ENCODE measurements at places on chromosomes 2 and 18. TPM values are rescaled to one million over a fixed set of nuclear protein-coding genes. Genes with fewer than 3 reads are reported as not detected.

The REG3G gene
- not detected for total RNA-seq

GRCh38 chr2:184689638-184690037, 91.3 kb downstream of the ZNF804A start:
- H3K4me3 ChIP-seq, result no peak overlapping the region
- no peaks in the 10 kb centered on the region for H3K27me3 ChIP-seq
- no peaks in the 10 kb centered on the region for H3K36me3 ChIP-seq
- no peak for DNase-seq
- no peak overlapping the region for H3K27ac ChIP-seq
- H3K4me1 ChIP-seq, result no peaks in the 10 kb centered on the region

GRCh38 chr18:12883372-12883683, 709 bp downstream of the PTPN2 start:
- H3K27me3 ChIP-seq, result no peaks in the 10 kb centered on the region
- peak overlapping the region; percentile 71 for H3K4me3 ChIP-seq
- no peaks in the 10 kb centered on the region for H3K36me3 ChIP-seq
- peak overlapping the region; percentile 99 for H3K27ac ChIP-seq

GRCh38 chr2:200790185-200790584, 21.5 kb upstream of the BZW1 start:
- no peaks in the 10 kb centered on the region for H3K36me3 ChIP-seq
- no peak for DNase-seq
- H3K27ac ChIP-seq, result no peak overlapping the region

GRCh38 chr2:217449444-217449843, 553.4 kb downstream of the TNS1 start:
- DNase-seq, result no peak
- H3K4me3 ChIP-seq, result no peak overlapping the region
- no peak overlapping the region for H3K27ac ChIP-seq
- no peaks in the 10 kb centered on the region for H3K27me3 ChIP-seq
- H3K4me1 ChIP-seq, result no peaks in the 10 kb centered on the region

- peak overlapping the region; percentile 82 for H3K27ac ChIP-seq
- no peaks in the 10 kb centered on the region for H3K27me3 ChIP-seq
- no peak overlapping the region for H3K4me3 ChIP-seq
Observed at GRCh38 chr2:20186078-20186854, 38.7 kb downstream of the SDC1 start.

The IL1R2 gene
- total RNA-seq, result 23.3 TPM

GRCh38 chr2:192298664-192299063, 103.9 kb upstream of the TMEFF2 start:
- DNase-seq, result no peak
- H3K4me3 ChIP-seq, result no peak overlapping the region
- H3K4me1 ChIP-seq, result no peaks in the 10 kb centered on the region
- no peaks in the 10 kb centered on the region for H3K27me3 ChIP-seq
- no peaks in the 10 kb centered on the region for H3K36me3 ChIP-seq
- H3K27ac ChIP-seq, result no peak overlapping the region

- DNase-seq, result no peak
- peaks cover 12% of the 10 kb centered on the region for H3K27me3 ChIP-seq
- H3K4me1 ChIP-seq, result peaks cover 20% of the 10 kb centered on the region
Observed at GRCh38 chr2:6776125-6776524, 89.6 kb downstream of the CMPK2 start.

- no peak overlapping the region for H3K27ac ChIP-seq
- H3K27me3 ChIP-seq, result no peaks in the 10 kb centered on the region
- no peak overlapping the region for H3K4me3 ChIP-seq
- no peaks in the 10 kb centered on the region for H3K4me1 ChIP-seq
- no peak for DNase-seq
Observed at GRCh38 chr18:68033466-68033865, 516.9 kb upstream of the DSEL start.

Data from lower lobe of right lung (tissue), 2 donors.